ENCODE measurements at places on chromosomes 16 and 17.

DNA sequence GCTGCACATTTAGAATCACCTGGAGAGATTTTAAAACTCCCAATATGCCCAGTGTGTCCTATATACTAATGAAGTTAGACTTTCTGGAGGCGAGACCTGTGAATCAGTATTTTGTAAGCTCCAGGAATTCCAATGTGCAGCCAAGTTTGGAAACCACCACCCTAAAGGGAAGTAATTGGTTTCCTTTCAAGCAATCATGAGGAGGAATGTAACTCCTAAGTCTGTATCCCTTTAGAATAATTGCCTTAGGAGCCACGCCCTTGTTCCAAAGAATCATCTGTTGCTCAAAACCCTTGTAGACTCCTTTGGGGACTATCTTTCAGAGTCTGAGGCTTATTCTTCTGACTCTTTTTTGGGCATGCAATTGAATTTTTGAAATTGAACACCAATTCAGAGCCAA lies 84.4 kb downstream of the DNAH9 start:
- H3K36me3 ChIP-seq = no peaks in the 10 kb centered on the region
- no peaks in the 10 kb centered on the region for H3K4me1 ChIP-seq
- H3K27ac ChIP-seq = no peak overlapping the region
- no peak for DNase-seq

GRCh38 chr17:54608634-54609155 lies 292.0 kb upstream of the TOM1L1 start:
- H3K36me3 ChIP-seq = no peaks in the 10 kb centered on the region
- no peak for DNase-seq
- no peak overlapping the region for H3K4me3 ChIP-seq

GRCh38 chr17:19262650-19263631 lies 25.8 kb downstream of the EPN2 start:
- no peak overlapping the region for H3K27ac ChIP-seq
- peaks cover 15% of the 10 kb centered on the region for H3K27me3 ChIP-seq
- H3K4me1 ChIP-seq = peaks cover 17% of the 10 kb centered on the region
- no peaks in the 10 kb centered on the region for H3K36me3 ChIP-seq

GRCh38 chr17:30021708-30022317 lies 80.4 kb downstream of the EFCAB5 start:
- no peaks in the 10 kb centered on the region for H3K36me3 ChIP-seq
- H3K4me1 ChIP-seq = no peaks in the 10 kb centered on the region
- DNase-seq = peak; percentile 28
- peaks cover 15% of the 10 kb centered on the region for H3K27me3 ChIP-seq
- no peak overlapping the region for H3K27ac ChIP-seq

- peaks cover 4% of the 10 kb centered on the region for H3K27me3 ChIP-seq
- H3K4me3 ChIP-seq = no peak overlapping the region
- H3K4me1 ChIP-seq = peaks cover 18% of the 10 kb centered on the region
- no peak overlapping the region for H3K27ac ChIP-seq
Measured at GRCh38 chr17:50186661-50187393, 14.6 kb downstream of the COL1A1 start.

GRCh38 chr17:65017207-65017774 lies 39.2 kb downstream of the GNA13 start:
- H3K4me1 ChIP-seq = peaks cover 67% of the 10 kb centered on the region
- H3K36me3 ChIP-seq = peaks cover 68% of the 10 kb centered on the region
- DNase-seq = no peak
- H3K27me3 ChIP-seq = no peaks in the 10 kb centered on the region

GRCh38 chr17:15947976-15948752 lies 3.2 kb downstream of the ADORA2B start:
- no peak overlapping the region for H3K27ac ChIP-seq
- H3K4me3 ChIP-seq = no peak overlapping the region
- H3K36me3 ChIP-seq = peaks cover 6% of the 10 kb centered on the region
- H3K4me1 ChIP-seq = peaks cover 11% of the 10 kb centered on the region
- H3K27me3 ChIP-seq = peaks cover 52% of the 10 kb centered on the region

DNA sequence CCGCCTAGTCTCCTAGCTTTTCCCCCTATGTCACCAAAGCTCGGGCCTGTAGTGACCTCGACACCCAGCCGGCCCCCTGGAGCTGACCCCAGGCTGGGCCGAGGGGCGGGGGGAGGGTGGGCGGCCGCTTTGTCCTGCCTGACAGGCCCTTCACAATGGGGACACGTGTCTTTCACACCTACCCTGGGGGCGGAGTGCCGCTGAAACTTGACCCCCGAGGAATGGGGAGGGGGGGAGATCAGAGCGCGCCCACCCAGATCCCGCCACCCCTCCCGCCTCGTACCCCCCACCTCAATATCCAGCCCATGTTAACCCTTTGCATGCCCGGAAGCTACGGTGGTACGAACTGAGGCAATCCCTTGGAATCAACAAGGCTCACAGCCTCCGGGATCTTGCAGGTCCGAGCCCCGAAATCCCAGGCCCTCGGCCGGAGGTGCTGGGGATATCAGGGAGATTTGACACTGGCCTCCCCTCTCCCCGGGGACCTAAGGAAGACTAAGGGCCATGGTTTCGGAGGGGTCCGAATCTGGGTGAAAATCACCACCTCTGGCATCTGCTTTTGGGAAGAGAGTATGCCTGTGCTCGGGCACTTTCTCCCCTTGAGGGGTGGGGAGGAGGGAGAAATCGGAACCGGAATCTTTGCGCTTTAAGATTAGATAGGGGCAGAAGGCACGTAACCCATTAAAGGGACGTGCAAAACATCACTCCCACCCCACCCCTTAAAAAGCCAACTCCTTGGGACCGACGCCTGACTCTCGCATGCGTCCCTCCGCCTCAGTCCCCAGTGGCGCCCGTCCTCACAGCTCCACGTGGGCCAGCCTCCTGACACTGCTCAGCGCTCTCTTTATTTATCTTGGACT lies 2.6 kb downstream of the NOG start:
- H3K4me3 ChIP-seq = no peak overlapping the region
- H3K4me1 ChIP-seq = peaks cover 31% of the 10 kb centered on the region
- DNase-seq = no peak
- no peak overlapping the region for H3K27ac ChIP-seq

DNA sequence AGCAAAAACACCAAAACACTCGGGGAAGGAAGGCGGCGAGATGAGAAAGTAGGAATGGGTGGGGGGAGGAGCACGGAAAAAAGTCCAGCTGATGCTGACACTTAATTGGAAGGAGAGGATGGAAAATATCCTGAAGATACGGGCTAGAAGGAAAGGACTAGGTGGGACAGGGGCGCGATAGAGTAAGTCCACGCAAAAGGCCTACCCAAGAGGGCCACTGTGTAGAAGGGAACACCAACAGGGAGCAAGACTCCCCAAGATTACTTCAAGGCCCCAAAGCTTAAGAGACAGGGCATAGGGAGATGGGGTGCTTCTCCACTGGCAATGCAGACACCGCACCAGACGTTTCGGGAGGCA lies 736 bp downstream of the APPBP2 start:
- H3K27me3 ChIP-seq = no peaks in the 10 kb centered on the region
- no peak for DNase-seq

DNA sequence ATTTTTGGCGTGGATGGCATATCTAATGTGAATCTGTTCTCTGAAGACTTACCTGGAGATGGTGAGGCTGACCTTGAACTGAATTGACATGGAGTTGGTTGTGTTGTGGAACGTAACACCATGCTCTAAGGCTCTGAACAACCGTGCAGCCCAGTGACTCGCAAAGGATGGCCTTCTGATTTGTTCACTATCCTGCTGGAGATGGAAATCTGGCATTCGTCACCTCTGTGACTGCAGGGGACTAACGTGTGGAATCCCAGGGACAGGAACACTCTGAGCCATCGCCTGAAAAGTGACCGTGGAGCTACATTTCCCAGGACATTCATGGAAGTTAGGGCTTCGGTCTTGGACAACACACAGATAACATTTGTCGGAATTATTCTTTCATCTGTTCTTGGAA lies 61.1 kb downstream of the BANP start:
- peaks cover 24% of the 10 kb centered on the region for H3K36me3 ChIP-seq
- H3K27me3 ChIP-seq = no peaks in the 10 kb centered on the region
- no peak for DNase-seq

GRCh38 chr16:48409839-48410632 lies 24.8 kb upstream of the SIAH1 start:
- no peak for DNase-seq
- peaks cover 7% of the 10 kb centered on the region for H3K4me1 ChIP-seq
- H3K4me3 ChIP-seq = no peak overlapping the region
- no peak overlapping the region for H3K27ac ChIP-seq
- H3K36me3 ChIP-seq = no peaks in the 10 kb centered on the region
- H3K27me3 ChIP-seq = peaks cover 6% of the 10 kb centered on the region

- H3K27ac ChIP-seq = no peak overlapping the region
- H3K4me3 ChIP-seq = no peak overlapping the region
- peaks cover 3% of the 10 kb centered on the region for H3K4me1 ChIP-seq
- no peaks in the 10 kb centered on the region for H3K27me3 ChIP-seq
Measured at GRCh38 chr17:46935658-46936266, 12.8 kb downstream of the GOSR2 start.

DNA sequence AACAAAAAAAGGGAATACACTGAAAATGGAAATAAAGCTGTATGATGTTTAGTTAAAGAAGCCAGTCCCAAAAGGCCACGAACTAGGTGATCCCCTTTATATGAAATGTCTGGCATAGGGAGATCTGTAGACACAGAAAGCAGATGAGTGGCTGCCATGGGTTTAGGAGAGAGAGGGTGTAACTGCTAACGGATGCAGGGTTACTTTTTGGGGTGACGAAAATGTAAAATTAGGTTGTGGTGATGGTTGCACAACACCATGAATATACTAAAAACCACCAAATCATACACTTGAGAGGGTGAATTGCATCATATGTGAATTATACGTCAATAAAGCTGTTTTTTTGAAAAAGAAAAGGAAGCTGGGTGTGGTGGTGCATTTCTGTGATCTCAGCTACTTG lies 99.6 kb downstream of the ADCY9 start:
- DNase-seq = no peak
- H3K27ac ChIP-seq = peak overlapping the region; percentile 15
- peaks cover 21% of the 10 kb centered on the region for H3K4me1 ChIP-seq
- no peak overlapping the region for H3K4me3 ChIP-seq
- H3K27me3 ChIP-seq = no peaks in the 10 kb centered on the region

DNA sequence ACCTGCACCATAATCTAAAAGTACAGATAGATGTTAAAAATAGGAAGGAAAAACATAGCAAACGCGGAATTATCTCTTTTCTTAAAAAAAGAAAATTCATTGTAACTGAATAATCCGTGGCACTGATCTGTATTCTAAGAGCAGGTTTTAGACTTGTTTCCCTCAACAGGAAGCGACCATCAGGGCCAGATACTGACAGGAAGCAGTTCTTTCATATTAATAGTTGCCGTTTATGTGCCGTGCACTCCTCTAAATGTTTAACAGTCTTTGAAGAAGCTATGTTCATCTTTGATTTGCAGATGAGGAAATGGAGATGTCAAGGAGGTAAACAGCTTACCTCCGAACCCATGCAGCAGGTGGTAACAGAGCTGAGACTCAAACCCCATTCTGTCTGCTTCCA lies 23.6 kb downstream of the DYNLRB2 start:
- no peak overlapping the region for H3K4me3 ChIP-seq
- peaks cover 9% of the 10 kb centered on the region for H3K36me3 ChIP-seq
- peaks cover 2% of the 10 kb centered on the region for H3K27me3 ChIP-seq
- no peak overlapping the region for H3K27ac ChIP-seq
- peaks cover 35% of the 10 kb centered on the region for H3K4me1 ChIP-seq

GRCh38 chr16:86395477-86395876 lies 114.8 kb upstream of the FOXF1 start:
- H3K4me1 ChIP-seq = no peaks in the 10 kb centered on the region
- H3K27ac ChIP-seq = no peak overlapping the region
- no peaks in the 10 kb centered on the region for H3K36me3 ChIP-seq
- no peak overlapping the region for H3K4me3 ChIP-seq
- H3K27me3 ChIP-seq = no peaks in the 10 kb centered on the region

Measured in activated CD4-positive, alpha-beta memory T cell treated with anti-CD3 and anti-CD28 coated beads, Interleukin-2, amount 10 ng/mL, durations not matched to agents 7 days and 5 days (primary cell).